ENCODE measurements at places on chromosomes 1 and 21.

GRCh38 chr1:38560457-38560856 is 299.1 kb downstream of the RRAGC start:
- no peak for DNase-seq

- DNase-seq: no peak
Observed at GRCh38 chr1:117215733-117216462, 5.2 kb upstream of the VTCN1 start.

DNA sequence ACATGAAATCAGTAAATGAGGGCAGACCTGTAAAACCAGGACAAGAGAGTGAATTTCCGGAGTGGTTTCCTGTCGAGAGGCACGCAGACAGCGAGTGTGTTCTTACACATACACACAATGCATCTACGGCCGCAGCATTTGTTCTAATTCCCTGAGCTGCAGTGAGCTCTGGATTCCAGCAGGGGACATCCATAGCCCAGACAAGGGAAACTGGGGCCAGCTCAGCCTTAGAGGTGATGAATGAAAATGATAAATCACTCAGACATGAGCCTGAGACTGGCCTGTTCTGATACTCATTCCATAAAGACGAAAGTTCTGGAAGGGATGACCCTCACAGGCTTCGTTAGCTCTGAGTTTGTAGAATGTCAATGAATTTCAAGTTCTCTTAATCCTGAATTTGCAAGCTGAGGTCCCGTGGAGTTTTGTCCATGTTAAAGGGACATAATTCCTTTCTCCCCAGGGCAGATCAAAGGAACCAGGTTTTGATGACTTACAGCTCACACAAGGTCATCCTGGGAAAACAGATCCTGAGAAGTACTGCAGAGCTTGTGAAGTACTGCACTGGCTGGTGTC is 207.9 kb upstream of the C1orf87 start:
- DNase-seq: no peak

- no peak for DNase-seq
Observed at GRCh38 chr1:170415710-170416372, 116.1 kb upstream of the GORAB start.

- no peak for DNase-seq
Observed at GRCh38 chr1:68788762-68789161, 291.9 kb upstream of the DEPDC1 start.

- DNase-seq: no peak
Observed at GRCh38 chr1:109631513-109632505, 12.2 kb downstream of the AMPD2 start.

- DNase-seq: no peak
Observed at GRCh38 chr1:10863886-10864285, 67.4 kb upstream of the CASZ1 start.

DNA sequence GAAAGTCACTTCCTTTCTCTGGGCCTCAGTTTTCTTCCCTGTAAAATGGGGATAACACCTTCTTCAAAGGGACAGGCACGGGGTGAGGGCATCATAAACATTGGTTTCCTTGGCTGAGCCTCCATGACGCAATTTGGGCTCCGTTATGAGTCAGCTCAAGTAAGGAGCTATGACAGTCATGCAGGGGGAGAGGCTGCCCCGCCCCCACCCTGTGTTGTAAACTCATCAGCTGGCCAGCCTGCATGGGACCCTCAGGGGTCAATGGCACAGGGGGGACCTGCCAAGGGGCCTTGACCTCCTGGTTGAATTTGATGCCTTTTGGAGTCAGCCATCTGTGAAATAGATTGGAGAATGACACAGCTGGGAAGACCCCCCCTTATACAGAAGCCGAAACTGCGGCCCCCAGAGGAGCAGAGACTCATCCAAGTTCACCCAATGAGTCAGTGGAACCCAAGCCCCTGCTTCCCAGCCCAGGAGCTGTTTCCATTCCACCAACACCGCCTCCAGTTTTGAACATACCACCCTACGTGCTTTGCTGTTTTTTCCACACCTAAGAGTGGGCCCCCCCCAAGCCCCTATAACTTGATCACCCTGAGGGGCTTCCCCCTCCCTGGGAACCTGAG is 36.8 kb upstream of the RUNX3 start:
- DNase-seq: peak; percentile 68

DNA sequence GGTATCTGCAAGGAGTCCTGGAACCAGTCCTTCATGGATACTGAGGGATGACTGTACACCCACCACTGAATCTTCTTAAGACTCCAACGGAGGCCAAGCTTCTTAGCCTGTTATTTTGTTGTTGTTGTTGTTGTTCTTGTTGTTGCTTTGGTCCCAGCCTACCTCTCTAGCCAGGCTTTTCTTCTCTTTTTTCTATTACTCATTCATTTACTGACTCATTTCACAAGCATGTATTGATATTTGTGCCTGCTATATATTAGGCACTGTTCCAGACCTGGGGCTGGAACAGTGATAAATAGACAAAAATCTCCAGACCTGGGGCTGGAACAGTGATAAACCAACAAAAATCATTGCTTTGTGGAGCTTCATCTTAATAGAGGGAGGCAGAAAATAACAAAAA is 20.4 kb downstream of the CENPF start:
- no peak for DNase-seq

GRCh38 chr1:183148599-183148998 is 37.5 kb upstream of the LAMC2 start:
- no peak for DNase-seq

GRCh38 chr1:2928366-2929325 is 92.6 kb upstream of the ACTRT2 start:
- no peak for DNase-seq

DNA sequence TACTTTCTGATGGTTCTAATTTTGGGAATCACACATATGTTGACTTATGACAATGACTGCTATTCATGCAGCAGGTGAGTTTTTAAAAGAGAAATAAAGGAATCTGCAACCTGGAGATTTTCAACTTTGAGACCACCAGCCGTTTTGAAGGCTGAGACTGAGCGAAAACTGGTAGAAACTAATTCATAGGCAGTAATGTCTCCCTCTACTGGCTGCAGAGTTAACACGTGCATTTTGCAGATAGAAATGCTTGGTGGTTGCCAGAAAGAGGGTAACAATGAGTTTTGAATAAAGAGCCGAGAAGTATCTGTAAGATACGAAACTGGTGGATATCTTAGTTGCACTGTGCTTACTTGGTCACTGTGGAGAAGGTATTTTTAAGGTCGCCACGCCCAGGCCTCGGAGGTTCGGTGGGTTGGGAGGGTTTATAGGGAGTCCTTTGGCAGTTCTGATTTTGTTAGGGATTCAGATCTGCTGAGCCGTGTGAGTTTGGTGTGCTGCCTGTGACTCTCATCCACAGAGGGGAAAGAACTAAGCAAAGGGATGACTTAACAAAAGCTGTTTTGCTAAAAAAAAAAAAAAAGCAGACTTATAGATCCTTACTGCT is 83.0 kb downstream of the RYR2 start:
- no peak for DNase-seq

- no peak for DNase-seq
Observed at GRCh38 chr1:3352952-3353331, 101.5 kb upstream of the ARHGEF16 start.

- DNase-seq: no peak
Observed at GRCh38 chr1:36729716-36730510, 247.2 kb upstream of the CSF3R start.

GRCh38 chr1:179025125-179025974 is at the start of gene FAM20B:
FAM20B (plus strand) TSS chr1:179025894; CDS start chr1:179043848, 17,954 bp downstream.
- peak; percentile 89 for DNase-seq

- no peak for DNase-seq
Observed at GRCh38 chr1:246506367-246506673, 759 bp downstream of the SMYD3 start.

GRCh38 chr1:58620926-58621325 is 43.9 kb upstream of the TACSTD2 start:
- no peak for DNase-seq

DNA sequence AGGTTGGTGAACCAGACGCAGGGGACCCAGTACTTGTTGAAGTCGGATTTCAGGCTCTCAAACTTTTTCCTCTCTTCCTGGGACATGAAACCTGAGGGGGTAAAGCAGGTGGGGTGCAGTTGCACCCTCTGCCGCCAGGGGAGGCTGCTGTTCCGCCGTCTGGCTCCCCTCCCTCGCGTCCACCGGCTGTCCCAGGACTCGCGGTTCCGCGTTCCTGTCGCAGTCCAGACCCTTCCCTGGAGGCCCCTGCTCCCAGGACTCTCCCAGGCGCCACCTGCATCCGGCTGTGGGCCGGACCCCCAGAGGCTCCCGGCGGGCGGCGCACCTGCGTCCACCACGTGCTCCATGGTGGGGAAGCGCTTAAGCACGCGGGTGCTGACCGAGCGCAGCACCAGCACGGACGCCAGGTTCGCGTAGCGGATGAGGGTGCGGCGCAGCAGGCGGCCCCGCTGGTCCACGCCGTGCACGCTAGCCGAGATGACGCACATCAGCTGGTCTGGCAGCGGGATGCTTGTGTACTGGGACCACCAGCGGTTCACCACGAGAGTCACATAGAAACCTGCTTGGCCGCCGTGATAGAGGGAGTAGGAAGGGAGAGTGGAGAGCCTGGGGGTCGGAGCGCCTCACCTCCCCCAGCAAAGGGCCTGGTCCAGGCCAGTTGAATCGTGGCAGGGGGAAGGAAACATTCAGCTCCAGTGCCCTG is 1.7 kb downstream of the BEST4 start:
- peak; percentile 65 for DNase-seq

GRCh38 chr1:226092965-226093364 is 30.4 kb downstream of the H3-3A start:
- no peak for DNase-seq

DNA sequence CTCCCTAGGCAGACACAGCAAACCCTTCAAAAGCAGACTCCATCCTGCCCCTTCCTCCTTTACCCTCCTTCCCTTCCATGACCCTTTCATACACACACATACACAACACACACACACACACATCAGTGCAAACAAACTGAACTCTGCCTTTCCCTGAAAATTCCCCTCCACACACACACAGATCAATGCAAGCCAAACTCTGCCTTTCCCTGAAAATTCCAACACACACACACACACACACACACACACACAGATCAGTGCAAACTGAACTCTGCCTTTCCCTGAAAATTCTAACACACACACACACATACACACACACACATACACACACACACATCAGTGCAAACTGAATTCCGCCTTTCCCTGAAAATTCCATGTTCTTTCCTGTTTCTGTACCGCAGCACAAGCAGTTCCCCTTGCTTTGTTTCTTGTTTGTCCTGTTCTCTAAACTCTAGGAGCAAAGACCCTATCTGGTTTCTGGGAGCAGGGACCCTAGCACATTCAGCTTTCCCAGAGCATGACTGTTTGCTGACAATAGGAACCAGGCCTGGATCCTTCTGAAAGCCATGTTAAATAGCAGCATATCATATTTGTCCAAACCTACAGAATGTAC is 91.0 kb downstream of the PTPN14 start:
- DNase-seq: no peak

- no peak for DNase-seq
Observed at GRCh38 chr1:46411010-46411405, 16.9 kb downstream of the FAAH start.

GRCh38 chr1:171566467-171566866 is 55.6 kb upstream of the MYOCOS start:
- no peak for DNase-seq

GRCh38 chr1:35530946-35531345 is 26.3 kb downstream of the KIAA0319L start:
- DNase-seq: no peak

- no peak for DNase-seq
Observed at GRCh38 chr1:6417961-6418667, 1.6 kb downstream of the HES2 start.

- DNase-seq: no peak
Observed at GRCh38 chr1:202235003-202235660, 41.5 kb downstream of the LGR6 start.

- DNase-seq: no peak
Observed at GRCh38 chr1:87325982-87326738, 2.5 kb upstream of the LMO4 start.

- no peak for DNase-seq
Observed at GRCh38 chr1:45594412-45594811, 10.6 kb downstream of the NASP start.
